AG04449 (cell line): ENCODE measurements at places on chromosomes 6 and 20.

DNA sequence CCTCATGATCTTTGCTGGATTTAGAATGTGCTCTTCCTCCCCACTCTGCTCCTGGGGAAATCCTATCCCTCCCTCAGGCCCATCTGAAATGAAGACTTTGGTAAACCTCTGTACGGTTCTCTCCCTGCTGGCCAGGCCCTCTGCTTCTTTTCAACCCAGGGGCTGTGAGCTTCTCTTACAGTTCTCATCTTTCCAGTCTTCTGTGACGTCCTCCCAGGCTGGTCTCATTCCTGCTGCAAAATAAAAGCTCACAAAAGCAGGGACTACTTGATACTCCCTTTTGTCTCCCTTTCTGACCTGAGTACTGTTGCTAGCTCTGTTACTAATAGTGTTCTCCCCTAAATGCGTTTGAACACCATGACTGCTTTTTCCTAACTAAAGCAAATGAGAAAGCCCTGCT is 46.3 kb downstream of the UNC5CL start:
- no peak for DNase-seq

GRCh38 chr20:35490736-35491181 is 35.4 kb downstream of the CEP250 start:
- no peak for DNase-seq

GRCh38 chr6:166201878-166202277 is 34.2 kb upstream of the TBXT start:
- no peak for DNase-seq

DNA sequence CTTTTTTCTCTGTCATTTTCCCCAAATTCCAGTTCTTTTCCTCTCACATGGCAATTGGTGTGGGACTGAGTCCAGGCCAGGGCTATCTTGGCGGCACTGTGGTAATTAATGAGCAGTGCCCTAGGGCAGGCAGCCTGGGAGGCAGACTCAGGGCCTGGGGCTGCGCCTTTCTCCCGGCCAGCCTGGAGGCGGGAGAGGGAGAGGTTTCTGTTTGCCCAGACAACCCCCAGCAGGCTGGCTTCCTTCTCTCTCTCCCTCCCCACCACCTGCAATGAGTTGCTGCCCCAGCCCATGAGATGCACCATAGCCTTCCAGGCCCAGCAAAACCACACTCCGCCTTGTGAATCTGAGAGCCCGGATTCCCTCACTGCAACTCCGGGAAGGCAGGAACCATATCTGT is 15.1 kb upstream of the CCDC167 start:
- DNase-seq = no peak

- no peak for DNase-seq
These were observed 49.2 kb downstream of the RNGTT start for GRCh38 chr6:88914180-88914579.

DNA sequence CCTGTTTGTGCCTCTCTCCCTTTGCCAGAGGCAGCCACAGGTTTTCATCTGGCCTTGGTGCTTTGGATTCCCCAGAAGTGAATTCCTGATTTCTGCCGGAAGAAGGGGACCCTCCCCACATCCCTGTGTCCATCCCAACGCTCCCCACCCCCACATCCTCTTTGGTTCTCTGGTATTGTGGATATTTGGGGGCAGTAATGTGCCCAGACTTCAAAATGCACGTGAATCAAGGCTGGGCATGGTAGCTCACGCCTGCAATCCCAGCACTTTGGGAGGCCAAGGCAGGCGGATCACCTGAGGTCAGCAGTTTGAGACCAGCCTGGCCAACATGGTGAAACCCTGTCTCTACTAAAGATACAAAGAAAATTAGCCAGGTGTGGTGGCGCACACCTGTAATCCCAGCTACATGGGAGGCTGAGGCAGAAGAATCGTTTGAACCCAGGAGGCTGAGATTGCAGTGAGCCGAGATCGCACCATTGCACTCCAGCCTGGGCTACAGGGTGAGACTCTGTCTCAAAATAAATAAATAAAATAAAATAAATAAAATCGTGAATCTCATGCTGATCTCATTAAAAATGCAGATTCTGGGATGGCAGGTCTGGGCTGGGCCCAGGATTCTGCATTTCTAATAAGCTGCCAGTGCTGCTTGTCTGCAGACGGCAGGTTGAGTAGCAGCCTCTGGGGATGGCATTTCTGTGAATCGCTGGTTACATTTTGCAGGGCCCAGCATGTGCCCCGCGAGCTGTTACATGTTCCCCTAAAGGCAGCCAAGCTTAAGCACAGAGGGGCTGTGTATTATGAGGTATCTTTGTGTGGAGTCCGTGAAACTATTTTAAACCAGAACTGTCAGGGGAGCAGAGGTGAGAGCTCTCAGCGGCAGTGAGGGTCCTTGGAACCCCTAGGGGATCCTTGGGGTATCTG is 49.0 kb downstream of the SYNJ2 start:
- DNase-seq = no peak

- DNase-seq = no peak
These were observed 1.7 kb upstream of the HSD17B8 start for GRCh38 chr6:33202799-33203198.

- no peak for DNase-seq
These were observed 16.2 kb downstream of the SOBP start for GRCh38 chr6:107506145-107506544.

GRCh38 chr6:66103954-66104353 is 396.9 kb upstream of the EYS start:
- no peak for DNase-seq

- no peak for DNase-seq
These were observed 399 bp upstream of the REPS1 start for GRCh38 chr6:138988469-138988834.
